ENCODE measurements at places on chromosomes 4 and X.

GRCh38 chrX:131987252-131987651 is 35.9 kb upstream of the STK26 start:
- DNase-seq = no peak

GRCh38 chr4:16725252-16725651 is 173.2 kb downstream of the LDB2 start:
- DNase-seq = no peak

DNA sequence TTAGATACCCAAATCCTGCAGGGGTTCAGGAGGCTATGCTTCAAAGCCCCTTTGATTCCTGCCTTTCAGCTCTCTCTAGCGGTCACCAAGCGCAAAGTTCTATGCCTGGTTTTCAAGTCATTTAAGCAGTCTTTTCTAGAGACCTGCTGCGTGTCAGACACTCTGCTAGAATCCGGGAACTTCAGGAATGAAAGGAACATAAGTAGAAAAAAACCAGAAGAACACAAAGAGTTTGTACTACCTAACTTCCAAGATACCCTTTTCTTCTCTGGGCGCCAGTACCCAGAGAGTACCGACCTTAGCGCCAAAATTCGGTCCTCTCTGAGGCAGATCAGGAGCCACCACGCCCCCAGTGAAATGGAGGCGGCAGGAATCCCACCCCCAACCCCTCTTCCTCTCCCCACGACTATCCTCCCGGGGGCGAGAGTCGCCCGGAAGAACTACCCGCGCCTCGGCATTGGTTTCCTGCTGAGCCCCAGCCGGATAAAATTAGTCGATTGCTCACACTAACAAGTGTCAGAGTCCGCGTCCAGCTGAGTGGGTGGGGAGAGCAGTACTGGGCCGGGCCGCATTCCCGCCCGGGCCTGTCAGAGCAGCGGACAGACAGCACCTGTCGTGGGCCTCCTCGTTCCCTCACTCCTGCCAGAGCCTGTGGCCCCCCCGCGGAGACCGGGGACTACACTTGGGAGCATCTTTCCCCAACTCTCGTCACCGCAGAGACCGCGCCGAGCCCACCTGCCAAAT is 78.8 kb downstream of the RLIM start:
- DNase-seq = no peak

- no peak for DNase-seq
These were observed 3.9 kb upstream of the HAUS3 start for GRCh38 chr4:2245787-2246275.

- DNase-seq = no peak
These were observed 1826.3 kb upstream of the IGFBP7 start for GRCh38 chr4:58936436-58936835.

GRCh38 chr4:105122350-105122749 is 24.3 kb upstream of the TET2 start:
- no peak for DNase-seq

GRCh38 chr4:173448103-173448502 is 49.2 kb upstream of the SCRG1 start:
- DNase-seq = no peak

DNA sequence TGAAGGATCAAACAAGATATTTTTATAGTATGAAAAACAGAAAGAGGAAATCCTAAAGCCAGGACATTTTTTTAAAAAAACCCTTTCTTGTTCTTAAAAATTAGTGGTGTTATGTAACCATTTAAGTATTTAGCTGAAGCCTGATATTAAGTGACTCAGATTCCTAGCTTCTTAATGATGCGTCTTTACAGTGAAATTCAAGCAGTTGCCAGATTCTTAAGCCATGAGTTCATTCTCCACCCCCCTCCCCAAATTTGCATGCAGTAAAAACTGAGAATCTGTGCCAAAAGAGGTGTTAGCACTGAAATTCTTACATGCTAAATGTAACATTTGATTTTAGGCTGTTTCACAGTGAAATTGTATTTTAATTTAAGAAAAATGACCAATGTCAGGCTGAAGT is 180.8 kb downstream of the RAPGEF2 start:
- DNase-seq = no peak

DNA sequence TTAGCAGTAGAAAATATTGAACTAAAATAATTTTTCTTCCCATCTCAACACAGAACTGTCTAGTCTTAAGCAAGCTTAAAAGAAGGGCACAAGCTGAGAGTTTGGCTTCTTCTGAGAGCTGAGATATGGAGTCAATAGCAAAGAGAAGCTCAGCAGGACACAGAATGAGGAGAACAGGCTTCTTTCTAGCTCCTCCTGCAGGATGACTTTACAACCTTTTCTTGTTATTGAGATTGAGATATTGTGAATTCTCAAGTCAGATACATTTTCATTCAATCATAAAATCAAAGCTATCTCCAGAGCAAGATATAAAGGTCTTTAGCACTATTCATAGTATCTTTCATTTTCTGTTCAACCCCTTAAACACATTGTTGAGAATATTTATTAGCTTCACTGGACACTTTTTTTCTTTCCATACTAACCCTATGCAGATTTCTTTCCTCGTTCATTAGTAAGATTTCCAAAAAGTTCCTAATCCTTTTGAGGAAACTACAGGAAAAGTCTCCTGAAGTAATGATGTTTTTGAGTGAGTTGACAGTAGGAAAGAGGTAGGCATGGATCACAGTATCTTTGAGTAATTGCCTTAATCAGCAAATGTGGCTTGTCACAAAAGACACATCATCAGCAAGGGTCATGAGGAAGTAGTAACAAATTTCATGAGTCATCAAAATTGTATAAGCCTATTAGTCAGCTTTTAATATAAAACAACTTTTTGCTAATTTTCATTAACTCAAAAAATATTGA is 17.8 kb upstream of the CXCL3 start:
- DNase-seq = no peak

DNA sequence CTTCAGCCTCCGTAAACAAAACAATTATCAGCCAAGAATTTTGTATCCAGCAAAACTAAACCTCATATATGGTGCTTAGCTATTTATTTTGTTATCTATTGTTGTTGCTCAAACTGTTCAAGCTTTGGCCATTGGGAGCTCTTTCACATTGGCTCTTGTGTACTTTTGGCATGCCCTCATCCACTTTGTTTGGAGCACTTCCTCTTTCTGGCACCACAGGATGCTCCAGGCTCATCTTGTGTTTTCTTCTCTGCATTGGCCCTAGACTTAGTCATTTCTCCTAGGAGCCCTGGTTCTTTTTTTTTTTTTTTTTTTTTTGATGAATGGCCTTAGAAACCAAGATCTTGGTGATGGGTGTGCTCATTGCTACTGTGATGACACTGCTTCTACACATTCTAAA is 74.5 kb downstream of the DIPK2B start:
- no peak for DNase-seq

DNA sequence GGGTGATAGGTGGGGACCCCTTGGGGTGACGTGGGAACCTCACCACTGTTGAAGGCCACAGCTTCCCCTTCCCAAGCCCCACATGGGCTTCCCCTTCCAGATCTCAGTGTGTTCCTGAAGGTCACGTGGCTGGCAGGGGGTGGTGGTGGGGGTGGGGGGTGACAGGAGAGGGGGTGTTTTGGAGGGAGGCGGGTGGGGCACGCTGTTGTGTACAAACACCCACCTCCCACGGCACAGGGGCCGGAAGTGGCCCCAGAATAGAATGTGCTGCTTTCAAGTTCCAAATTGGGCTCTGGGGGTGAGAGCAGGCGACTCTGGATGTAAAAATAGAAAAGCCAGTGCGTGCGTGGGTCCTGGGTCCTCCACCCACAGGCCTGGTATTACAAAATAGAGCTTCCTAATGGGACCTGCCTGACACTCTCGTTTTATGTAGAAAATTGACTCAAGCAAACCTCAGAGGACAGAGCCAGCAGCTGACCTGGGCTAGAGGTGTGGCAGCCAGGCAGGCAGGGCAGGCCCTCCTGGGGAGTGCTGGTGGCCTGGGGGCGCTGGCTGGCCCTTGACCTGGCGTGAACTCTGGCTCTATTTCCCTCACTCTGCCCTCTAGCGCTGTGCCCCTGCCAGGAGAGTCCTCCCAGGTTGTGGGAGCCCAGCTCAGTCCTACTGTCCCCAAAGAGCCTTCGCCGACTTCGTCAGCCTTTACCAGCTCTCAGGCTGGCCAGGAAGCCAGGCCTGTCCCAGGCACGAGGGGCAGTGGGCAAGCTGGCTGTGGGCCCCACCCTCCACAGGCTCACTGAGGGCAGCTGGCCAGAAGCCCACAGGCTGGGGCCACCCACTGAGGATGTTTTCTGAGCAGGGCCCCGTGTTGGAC is 5.4 kb upstream of the SH3BP2 start:
- no peak for DNase-seq

DNA sequence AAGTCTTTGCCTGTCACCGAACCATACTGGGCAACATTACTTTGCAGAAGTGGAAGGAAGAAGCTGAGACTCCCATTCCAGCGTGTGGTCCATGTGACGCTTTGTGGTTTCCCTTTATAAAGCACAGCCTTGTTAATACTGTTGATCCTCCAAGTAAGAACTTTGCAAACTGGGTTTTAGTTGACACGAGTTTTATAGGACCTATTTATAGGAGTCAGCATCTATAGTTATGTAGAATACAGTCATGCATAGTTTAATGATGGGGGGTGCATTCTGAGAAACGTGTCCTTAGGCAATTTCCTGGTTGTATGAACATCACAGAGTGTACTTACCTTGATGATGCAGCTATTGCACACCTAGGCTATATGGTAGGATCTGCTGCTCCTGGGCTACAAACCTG is 1879.4 kb upstream of the TENM3 start:
- DNase-seq = no peak
